Left kidney (tissue), 8 donors: ENCODE measurements at places on chromosomes 4 and X. TPM values are rescaled to one million over a fixed set of nuclear protein-coding genes. Genes with fewer than 3 reads are reported as not detected.

- DNase-seq, result no peak
Measured at GRCh38 chrX:387729-388128, 1.0 kb upstream of the PPP2R3B start.

DNA sequence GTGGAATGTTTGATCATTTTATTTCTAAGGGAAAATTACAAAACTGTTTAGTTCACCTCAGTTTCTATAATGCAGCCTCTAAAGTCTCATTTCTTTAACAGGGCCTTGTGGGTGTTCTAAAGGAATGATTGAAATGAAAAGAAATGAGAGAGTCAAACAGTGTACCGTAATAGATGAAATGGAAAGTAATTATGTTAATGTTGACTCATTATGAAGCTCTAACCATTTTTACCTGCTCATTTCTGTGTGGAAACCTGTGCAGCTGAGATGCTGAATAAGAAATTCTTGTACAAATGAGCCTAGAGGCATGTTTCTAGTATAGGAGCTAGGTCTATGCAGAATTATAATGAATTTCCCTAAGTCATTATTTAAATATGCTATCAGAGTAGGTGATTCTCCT, 45.2 kb upstream of the RPA4 start:
- no peak for DNase-seq

Gene PLS3
- polyA plus RNA-seq, result 267 TPM

DNA sequence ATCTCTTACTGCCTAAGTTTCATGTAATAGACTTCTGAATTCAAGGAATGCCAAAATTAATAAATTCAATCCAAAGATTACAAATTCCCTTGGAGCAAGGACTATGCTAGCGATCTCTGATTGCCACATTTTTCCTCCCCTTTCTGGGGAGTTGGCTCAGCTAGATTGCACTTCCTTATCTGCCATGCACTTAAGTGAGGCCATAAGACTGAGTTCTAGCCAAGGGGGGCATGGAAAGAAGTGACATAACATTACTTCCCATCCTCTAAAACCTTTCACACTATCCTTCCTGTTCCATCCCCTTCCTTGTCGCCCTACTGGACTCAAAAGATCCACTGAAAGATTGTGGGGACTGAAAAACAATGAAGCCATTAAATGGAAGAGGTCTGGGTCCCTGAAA, 53.8 kb upstream of the TXK start:
- DNase-seq, result no peak

DNA sequence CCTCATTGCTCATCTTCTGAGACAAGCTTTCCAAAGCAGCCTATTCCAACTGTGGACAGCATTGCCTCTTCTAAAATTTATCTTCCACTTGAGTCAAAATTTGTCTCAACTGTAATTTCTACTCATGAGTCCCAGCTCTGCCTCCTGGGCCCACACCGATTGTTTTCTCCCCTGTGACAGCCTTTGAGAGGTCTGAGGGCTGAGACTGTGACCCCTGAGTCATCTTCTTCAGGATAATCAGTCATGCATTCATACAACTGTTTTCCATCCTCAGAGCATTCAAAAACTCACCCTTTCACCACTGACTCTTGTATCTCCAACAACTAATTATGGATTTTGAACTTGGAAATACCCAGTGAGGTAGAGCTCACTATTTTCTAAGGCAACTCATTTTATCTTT, 228.1 kb downstream of the EDA2R start:
- DNase-seq, result no peak

DNA sequence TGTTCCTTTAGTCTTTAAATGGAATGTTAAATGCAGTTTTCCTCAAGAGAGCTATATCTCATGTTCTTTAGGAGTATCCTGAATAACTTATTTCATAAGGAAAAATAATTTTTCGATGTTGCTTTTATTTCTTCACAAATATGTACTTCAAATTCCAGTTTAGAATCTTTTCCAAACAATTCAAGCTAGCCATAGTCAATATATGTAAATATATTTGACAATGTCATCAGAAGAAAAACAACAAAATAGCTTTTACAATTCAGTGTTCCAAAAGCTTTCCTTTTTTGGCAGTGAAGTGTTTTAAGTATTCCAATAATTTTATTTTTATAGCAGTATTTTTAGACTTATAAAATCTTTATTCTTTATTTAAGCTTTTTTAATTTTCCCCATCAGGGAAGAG, 1532.0 kb downstream of the PCDH18 start:
- no peak for DNase-seq

DNA sequence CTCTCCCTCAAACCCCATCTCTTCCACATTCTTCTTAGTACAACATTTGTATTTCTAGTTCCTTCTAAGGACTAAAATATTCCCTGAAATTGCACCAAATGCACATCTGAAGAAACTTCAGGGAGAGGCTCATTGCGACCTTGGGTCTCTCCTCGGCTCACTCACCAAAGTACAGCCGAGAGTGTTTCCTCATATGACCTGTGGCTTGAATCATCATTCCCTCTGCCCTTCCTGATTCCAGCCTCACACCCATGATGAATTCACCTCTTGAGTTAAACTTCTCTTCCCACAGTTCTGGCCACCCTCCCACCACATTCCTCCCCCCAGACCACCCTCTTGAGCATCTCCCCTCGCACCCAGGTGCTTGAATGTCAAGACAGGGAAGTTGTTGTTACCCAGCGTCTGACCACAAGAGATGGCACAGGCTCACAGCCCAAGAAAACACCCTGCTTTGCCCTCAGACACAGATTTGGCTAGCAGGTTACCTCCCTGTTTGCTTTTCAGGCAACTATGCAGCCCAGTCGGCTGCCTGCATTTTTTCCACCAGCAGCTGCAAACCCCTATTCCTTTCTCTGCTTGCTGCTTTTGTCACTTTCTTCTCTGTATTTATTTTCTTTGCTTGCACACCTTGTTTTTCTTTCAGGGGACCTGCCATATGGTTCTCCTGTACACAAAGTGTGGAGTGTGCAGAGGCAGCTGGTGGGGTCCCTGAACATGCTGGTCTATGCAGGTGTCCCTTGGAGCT, 214.8 kb downstream of the SPATA18 start:
- DNase-seq, result no peak

Gene COX7B2
- polyA plus RNA-seq, result not detected

Gene AKAP17A
- 48.3 TPM for polyA plus RNA-seq

DNA sequence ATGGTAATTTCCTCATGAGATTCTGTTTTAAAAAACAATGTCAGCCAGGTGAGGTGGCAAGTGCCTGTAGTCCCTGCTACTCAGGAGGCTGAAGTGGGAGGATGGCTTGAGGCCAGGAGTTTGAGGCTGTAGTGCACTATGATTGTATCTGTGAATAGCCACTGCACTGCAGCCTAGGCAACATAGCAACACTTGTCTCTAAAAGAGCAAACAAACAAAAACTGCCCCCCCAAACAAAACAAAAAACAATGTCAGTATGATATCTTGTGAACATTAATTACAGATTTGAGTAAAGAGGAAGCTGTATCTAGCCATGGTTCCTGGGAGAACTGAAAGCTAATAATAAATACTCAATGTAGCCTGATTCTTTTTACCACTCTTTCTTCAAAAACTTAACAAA, 6.8 kb upstream of the MSL3 start:
- DNase-seq, result no peak

Gene SH3RF1
- polyA plus RNA-seq, result 30.1 TPM

- peak; percentile 51 for DNase-seq
Measured at GRCh38 chr4:137359691-137360315, 172.5 kb downstream of the PCDH18 start.

DNA sequence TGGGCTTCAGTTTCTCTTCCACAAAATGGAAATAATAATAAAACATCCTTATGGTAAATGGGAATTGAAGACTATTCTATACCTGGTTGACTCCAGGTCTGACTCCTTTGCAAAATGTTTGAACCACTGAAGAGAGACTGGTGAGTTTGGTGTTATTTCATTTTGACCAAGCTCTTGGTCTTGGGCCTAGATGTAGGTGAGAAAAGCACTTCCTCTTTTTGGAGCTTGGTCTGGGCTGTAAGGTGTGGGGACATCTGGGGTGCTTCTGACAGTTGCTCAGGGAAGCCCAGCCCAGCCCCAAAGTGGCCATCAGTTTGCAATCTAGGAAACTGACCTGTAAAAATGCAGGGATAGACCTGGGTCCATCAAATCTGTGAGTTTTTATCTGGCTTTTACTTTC, 26.8 kb upstream of the SOD3 start:
- no peak for DNase-seq

- DNase-seq, result no peak
Measured at GRCh38 chr4:100936661-100937375, 410.5 kb downstream of the PPP3CA start.

- no peak for DNase-seq
Measured at GRCh38 chr4:127335073-127335620, 297.6 kb upstream of the INTU start.

- no peak for DNase-seq
Measured at GRCh38 chr4:26780539-26780938, 80.1 kb upstream of the STIM2 start.

DNA sequence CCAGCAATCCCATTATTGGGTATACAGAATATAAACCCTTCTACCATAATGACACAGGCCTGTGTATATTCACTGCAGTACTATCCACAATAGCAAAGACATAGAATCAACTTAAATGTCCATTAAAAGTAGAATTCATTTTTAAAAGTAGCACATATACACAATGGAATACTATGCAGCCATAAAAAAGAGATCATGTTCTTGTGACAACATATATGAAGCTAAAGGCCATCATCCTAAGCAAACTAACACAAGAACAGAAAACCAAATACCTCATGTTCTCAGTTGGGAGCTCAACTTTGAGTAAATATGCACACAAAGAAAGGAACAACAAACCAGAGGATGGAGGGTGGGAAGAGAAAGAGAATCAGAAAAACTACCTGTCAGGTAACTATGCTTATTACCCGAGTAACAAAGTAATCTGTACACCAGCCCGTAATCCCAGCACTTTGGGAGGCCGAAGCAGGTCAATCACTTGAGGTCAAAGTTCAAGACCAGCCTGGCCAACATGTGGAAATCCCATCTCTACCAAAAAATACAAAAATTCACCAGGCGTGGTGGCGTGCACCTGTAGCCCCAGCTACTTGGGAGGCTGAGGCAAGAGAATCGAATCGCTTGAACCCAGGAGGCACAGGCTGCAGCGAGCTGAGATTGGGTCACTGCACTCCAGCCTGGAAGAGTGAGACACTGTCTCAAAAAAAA, 22.8 kb downstream of the DHX15 start:
- no peak for DNase-seq

DNA sequence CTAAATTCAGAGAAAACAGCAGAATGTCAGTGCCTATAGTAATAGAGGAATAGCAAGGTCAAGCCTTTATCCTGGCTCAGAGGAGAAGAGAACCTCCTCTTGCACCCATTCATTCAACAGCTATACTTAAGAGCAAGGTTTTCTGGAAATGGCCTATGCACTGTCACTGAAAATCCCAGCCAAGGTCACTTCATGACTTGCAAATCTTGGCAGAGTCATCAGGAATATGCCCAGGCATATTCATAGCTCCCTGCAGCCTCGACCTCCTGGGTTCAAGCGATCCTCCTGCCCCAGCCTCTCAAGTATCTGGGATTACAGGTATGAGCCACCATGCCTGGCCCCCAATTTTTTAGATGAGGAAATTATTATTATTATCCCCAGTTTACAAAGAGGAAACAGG, 35.8 kb upstream of the NOCT start:
- DNase-seq, result no peak

Gene KCND1
- 3.1 TPM for polyA plus RNA-seq

GRCh38 chr4:169566021-169566818, 46.2 kb downstream of the NEK1 start:
- peak; percentile 70 for DNase-seq

- DNase-seq, result no peak
Measured at GRCh38 chrX:5810636-5811035, 418.0 kb downstream of the NLGN4X start.

Gene PCYT1B
- 3.3 TPM for polyA plus RNA-seq

Gene SSR4
- polyA plus RNA-seq, result 134 TPM

DNA sequence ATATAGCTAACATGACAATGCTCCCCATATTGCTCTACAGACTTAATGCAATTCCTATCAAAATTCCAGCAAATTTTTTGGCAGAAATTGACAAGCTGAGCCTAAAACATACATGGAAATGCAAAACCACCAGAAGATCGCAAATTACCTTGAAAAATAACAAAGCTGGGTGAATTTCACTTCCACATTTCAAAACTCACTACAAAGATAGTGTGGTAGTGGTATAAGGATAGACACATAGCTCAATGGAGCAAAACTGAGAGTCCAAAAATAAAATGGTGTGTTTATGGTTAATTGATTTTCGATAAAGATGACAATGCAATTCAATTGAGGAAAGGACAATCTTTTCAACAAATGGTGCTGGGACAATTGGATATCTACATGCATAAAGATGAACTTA, 65.8 kb downstream of the SLC9A7 start:
- DNase-seq, result no peak

Gene HMX1
- polyA plus RNA-seq, result not detected

- no peak for DNase-seq
Measured at GRCh38 chr4:173517781-173518424, 12.1 kb downstream of the HAND2 start.

DNA sequence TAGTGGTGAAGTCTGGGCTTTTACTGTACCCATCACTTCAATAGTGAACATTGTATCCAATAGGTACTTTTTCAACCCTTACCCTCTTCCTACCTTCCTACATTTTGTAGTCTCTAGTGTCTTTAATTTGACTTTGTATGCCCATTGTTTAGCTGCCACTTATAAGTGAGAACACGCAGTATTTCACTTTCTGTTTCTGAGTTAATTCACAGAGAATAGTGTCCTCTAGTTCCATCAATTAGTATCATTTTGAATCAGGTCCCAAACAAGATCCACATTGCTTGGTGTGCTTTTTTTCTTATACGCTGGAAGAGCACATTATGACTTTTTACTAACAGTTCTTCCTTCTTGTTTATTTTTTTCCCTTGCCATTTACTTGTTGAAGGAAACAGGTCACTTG, 176.0 kb upstream of the WDFY3 start:
- no peak for DNase-seq
